ENCODE measurements at places on chromosomes 3 and 15.

DNA sequence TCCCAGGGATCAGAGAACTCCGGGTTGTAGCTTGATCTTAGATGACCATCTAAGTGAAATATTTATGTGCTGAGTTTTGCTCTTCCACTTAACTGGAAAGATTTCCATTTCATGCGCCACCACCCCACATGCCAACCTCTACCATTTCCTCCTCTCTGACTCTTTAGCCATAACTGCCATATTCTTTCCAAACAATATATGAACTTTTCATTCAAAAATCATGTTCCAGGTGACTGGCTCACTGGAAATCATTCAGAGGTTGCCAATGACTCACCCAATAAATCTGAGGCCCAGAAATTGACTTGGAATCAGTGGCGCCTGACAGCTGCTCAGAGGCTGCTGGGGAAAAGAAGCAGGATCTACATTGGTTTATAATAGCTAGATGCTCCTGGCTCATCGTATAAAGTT lies 31.6 kb upstream of the FAM174B start:
- DNase-seq, result no peak

- DNase-seq, result no peak
Measured at GRCh38 chr3:139201446-139202225, 142.2 kb upstream of the MRPS22 start.

- DNase-seq, result peak; percentile 71
Measured at GRCh38 chr3:72661115-72661457, 187.2 kb downstream of the SHQ1 start.

DNA sequence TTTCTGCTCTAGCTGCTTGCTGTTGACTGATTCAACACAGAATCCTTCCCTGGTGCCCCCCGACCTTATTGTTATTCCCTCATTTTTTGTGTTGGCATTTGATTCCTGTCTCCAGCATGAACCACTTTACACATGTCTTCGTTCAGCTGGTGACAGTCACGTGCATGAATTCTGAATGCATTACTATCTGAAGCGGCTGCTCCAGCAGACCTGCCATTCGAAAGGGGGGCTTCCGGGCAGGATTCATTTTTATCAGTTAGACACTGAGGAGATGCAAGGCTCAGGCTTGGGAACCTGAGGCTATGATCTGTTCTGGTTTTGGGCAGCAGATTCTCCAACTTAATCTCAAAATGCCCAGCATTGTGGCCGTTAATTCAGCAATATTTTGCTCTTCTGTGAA lies 336.2 kb downstream of the EPHB1 start:
- DNase-seq, result no peak

DNA sequence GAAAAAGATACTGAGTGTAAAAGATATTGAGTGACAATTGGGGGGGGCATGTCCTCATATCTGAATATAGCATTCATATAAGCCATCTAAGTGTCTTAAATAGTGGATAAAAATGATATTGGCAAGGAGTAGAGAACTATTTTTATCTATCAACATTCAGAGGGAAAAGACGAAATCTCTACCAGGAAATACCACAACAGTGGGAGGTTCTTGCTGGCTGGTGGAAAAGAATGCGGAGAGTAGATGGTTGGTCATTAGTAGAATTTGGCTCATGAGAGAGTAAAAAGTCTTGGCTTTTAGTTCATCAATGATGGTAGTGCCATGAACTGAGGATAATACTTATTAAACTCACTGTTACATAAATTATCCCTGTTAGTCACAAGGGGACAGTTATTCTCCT lies 4.8 kb upstream of the TCF12 start:
- DNase-seq, result no peak

- DNase-seq, result no peak
Measured at GRCh38 chr3:138196023-138196422, 8.9 kb downstream of the ARMC8 start.

- DNase-seq, result no peak
Measured at GRCh38 chr15:36707884-36708435, 128.5 kb downstream of the CDIN1 start.

- no peak for DNase-seq
Measured at GRCh38 chr3:157500232-157500631, 3.0 kb downstream of the VEPH1 start.

GRCh38 chr3:147836330-147836729 lies 427.2 kb downstream of the ZIC1 start:
- DNase-seq, result no peak

DNA sequence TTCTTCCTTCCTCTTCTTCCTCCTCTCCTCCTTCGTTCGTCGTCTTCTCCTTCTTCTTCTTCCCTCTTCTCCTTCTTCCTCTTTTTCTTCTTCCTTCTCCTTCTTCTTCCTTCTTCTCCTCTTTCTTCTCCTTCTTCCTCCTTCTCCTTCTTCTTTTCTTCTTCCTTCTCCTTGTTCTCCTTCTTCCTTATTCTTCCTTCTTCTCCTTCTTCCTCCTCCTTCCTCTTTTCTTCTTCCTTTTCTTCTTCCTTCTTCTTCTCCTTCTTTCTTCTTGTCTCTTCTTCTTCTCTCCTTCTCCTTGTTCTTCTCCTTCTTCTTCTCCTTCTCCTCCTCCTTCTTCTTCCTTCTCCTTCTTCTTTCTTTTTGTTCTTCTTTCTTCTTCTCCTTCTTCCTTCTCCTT lies 35.3 kb downstream of the SPG21 start:
- no peak for DNase-seq

DNA sequence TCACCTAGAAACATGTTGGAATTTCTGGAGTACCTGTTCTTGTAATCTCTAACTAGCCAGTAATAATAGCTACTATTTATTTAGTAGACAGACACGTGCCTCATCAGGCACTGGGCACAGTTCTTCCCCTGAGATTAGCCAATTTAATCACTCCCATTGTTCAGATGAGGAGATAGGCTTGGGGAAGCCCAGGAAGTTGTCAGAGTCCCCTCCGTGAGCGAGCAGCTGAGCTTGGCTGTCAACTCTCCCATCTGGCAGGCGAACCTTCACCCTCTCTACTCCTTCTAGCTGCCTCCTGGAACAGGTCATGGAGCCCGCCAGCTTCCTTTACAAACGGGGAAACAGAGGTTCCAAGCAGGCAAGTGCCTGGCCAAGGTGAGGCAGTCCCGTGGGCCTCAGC lies 31.1 kb upstream of the FGD5 start:
- DNase-seq, result no peak

DNA sequence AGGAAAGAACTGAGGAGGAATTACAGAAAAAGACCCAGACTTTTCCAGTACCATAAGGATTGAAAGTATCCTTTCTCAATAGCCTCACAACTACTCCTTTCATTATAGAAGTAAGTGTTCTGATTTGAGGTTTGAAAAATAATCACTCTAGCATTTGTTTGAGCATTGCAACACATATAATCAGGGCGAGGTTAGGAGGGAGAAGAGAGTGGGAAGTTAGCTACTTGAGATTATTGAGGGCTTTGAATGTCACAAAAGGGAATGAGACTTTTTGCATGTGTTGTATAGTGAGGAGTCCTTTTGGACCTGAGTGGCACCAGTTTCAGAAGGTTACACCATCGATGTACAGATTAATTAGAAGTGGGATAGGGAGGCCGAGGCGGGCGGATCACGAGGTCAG lies 65.2 kb upstream of the TNIK start:
- no peak for DNase-seq

GRCh38 chr3:193812078-193812725 lies 219.2 kb downstream of the OPA1 start:
- no peak for DNase-seq

DNA sequence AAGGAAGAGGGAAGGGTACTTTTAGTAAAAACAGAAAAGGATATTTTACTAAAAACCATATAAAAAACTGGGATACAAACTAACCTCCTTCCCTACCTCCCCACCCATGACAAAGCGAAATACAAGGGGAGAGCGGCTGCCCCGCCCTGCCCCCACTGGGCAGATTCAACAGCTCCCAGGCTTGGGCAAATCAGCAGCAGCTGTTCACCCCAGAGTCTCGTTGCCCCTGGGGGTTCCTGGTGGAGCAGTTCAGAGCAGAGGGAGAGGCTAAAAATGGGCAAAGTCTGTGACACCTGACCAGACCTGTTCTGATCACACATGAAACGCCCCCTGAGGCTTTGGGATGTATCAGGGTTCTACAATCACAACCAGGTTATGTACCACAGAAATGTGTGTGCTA lies 2.5 kb upstream of the ETFA start:
- no peak for DNase-seq

DNA sequence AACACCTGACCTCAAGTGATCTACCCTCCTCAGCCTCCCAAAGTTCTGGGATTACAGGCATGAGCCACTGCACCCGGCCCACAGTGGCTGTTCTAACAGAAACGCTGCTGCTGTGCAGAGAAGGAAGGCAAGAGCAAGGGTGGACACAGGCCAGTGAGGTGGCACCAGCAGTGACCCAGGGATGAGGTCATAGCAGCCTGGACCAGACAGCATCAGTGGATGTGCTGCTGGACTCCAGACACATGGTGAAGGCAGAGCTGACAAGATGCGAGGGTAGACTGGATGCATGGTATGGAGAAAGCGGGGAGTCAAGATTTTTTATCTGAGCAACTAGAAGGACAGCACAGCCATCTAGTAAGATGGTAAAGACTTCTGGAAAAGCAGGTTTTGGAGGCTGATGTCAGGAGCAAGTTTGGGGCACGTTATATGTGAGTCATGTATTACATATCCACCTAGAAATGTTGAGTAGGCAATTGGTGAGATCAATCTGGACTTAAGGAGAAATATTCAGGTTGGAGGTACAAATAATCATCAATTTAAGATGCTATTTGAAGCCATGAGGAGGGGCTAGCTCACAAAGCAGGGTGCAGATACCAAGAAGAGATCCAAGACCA lies 22.1 kb upstream of the TJP1 start:
- no peak for DNase-seq

- DNase-seq, result no peak
Measured at GRCh38 chr3:40170395-40170794, 139.1 kb upstream of the EIF1B start.

DNA sequence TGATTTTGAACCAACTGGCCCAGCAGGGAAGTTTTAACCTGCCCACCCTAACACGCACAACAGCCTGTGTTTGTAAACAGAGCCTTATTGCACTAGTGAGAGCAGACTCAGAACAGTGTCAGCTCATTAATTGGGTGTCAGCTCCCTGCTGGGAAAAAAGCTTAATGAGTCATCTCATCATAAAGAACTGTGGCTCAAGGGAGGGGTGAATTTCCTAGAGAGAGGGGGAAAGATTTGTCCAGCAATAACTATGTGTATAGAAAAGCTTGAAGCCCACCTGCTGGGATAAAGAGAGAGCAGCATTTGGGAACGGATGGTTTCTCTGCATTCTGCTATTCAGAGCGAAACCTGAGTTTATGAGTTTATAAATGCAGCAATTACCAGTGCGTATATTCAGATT lies 48.9 kb upstream of the GMNC start:
- no peak for DNase-seq

DNA sequence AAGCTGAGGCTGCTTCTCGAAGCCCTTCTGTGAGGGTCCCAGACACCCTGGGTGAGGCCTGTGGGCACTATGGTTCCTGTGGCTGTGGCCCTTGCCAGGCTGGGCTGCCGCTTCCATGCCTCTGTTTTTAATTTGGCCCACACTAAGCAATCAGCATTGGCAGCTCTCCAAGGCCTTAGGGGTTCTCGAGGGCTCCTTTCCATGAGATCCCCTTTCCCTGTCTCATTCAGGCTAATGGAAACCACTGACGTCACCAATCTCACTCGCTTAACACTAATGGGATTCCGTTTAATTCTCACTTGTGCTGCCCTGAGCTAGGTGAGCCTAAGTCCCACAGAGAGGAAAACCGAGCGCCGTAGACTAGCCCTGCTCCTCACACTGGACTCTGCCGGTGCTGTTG lies 60.2 kb upstream of the RAB6B start:
- no peak for DNase-seq

GRCh38 chr3:53822331-53822741 lies 23.9 kb downstream of the CHDH start:
- DNase-seq, result no peak

DNA sequence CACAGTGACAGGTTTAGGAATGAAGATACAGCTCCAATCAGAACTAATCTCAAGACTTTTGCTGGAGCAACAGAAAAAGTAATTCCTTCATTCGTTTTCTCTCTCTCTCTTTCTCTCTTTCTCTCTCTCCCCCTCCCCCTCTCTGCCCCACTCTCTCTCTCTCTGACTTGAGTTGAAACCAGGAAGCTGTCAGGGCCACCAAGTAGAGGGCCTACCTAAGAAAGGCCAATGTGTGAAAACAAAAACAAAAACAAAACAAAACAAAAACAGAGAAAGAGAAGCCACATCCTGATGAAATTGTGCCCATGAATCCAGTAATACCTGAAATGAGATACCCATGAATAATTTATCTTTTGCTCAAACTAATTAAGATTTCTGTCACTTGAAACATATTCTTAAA lies 72.9 kb downstream of the ATP8B4 start:
- no peak for DNase-seq

DNA sequence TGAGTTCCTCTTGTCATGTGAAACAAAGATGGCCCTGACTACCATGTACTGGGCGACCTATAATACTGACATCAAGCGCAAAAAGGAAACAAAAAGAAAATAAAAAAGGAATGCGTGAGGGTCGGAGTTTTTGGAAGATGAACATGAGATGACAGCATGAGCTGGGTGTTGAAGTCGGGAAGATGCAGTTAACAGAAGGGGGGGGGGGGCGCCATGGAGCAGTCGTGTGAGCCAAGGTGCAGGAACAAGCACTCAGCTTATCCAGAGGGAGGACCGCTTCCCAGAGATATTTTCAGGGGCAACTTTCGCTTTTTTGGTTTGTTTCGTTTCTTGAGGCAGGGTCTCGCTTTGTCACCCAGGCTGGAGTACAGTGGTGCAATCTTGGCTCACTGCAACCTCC lies 110.2 kb downstream of the RORA start:
- DNase-seq, result no peak

- no peak for DNase-seq
Measured at GRCh38 chr3:176692966-176693785, 504.1 kb downstream of the TBL1XR1 start.

GRCh38 chr3:124248471-124249028 lies 256.6 kb upstream of the ROPN1 start:
- DNase-seq, result peak; percentile 73

GRCh38 chr3:12002912-12003311 lies 1.3 kb upstream of the SYN2 start:
- no peak for DNase-seq
